Brain pericyte (primary cell): ENCODE measurements at places on chromosomes 3 and 15.

GRCh38 chr15:75454471-75455378 lies 3.2 kb upstream of the SIN3A start:
- no peak for DNase-seq

- no peak for DNase-seq
These were observed 80.2 kb downstream of the DPH6 start for GRCh38 chr15:35465783-35466182.

DNA sequence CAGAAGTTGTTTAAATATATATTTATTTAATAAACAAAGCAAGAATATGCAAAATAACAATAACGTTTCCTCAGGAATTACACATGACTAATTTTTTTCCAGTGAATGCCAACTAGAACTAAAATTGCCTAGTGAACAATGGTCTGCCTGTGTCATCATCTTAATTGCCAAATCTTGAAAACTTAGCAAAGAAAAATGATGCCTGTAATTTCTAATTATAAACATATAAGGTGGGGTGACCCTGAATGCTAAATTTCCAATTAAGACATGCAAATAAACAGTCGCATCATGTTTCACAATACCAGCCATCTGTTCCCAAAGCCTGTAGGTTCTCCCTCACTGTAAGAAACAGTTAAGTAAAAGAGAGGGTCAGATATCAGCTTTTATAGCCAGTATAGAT lies 67.6 kb upstream of the PLCL2 start:
- DNase-seq, result no peak

DNA sequence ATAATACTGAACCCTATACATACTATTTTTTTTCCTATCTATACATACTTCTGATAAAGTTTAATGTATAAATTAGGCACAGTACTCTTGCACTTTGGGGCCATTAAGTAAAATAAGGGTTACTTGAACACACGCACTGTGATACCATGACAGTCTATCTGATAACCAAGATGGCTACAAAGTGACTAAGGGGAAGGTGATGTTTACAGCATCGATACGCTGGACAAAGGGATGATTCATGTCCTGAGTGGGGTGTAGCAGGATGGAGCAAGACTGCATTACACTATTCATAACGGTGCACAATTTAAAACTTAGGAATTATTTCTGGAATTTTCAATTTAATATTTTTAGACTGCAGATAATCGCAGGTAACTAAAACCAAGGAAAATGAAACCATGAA lies 30.0 kb upstream of the SLC2A2 start:
- DNase-seq, result no peak

- no peak for DNase-seq
These were observed 210.5 kb upstream of the SLC2A2 start for GRCh38 chr3:171237009-171237385.

DNA sequence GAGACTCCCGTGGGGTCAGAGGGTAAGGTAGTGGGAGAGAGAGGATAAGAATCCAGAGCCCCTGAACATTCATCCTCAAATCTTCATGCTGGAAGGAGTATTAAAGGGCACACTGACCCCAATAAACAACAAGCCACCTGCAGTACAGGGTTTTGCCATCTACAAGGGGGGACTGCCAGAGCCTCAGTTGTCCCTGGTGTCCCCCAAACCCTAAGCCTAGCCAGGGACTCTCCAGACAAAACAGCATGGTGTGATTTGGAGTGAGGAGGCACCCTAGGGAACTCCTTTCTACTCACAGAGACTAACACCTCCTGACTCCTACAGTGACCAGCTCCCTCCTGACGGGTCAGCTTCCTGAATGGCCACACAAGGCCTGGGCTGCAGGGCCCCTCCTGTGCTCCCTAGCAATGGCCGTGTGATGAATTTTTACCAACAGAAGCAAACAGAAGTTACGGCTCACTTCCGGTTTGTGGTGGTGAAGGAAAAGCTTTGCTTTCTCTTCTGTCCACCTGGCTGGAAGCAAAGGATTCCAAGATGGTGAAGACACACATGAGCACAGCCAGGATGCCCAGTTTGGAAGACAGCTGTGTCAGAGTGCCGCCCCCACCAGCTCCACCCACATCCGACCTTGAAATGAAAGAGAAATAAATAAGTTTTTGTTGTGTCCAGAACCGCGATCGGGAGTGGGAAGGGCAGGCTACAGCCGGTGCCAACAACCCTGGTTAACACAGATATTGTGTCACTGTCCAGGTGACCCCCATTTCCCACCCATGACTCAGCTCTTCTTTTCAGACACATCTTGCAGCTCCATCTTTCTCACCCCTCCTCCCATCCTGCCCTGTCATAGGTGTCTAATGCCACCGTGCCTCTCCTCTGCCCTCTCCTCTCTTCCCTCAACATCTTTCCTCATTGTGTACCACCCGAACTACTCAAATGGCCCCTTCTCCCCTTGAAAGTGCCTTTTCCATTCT lies 69.6 kb upstream of the ATP13A3 start:
- no peak for DNase-seq

DNA sequence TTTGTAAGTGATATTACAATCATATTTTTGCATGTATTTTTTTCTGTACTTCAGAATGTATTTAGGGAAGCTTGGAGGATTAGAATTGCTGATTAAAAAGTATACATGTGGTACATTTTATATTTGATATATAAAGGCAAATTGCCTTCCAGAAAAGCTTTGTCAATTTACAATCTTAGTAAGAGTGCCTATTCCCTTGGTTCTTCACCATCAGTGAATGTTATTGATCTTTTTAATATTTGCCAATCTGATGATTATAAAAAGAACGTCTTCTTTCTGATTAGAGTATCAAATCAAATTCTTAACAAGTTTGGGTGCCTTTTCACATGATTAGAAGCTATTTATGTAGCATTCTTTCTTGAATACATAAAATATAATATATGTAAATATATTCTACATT lies 9.1 kb downstream of the WDR49 start:
- no peak for DNase-seq

DNA sequence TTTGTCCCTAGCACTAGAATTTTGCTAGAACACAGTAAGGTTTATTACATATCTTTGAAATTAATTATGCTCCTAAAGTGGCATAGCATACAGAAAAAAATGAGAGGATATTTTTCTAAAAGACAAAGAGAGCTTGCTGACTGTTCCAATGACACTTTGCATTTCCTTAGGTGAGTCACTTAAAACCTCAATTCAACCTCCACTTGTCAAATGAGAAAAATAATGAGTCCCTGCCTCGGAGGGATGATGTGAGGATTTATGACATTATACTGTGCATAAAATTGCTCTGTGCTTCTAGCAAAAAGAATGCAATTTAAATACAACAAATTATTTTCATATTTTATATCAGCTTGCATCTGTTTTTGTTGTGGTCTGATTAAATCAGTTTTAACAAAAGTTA lies 1417.0 kb upstream of the ALCAM start:
- DNase-seq, result no peak

GRCh38 chr3:136882571-136882970 lies 20.6 kb downstream of the NCK1 start:
- no peak for DNase-seq

GRCh38 chr3:120353463-120353862 lies 4.3 kb upstream of the LRRC58 start:
- DNase-seq, result no peak

- no peak for DNase-seq
These were observed 166.0 kb downstream of the NTRK3 start for GRCh38 chr15:88090481-88091011.

- no peak for DNase-seq
These were observed 907.4 kb downstream of the NTRK3 start for GRCh38 chr15:87349181-87349580.

DNA sequence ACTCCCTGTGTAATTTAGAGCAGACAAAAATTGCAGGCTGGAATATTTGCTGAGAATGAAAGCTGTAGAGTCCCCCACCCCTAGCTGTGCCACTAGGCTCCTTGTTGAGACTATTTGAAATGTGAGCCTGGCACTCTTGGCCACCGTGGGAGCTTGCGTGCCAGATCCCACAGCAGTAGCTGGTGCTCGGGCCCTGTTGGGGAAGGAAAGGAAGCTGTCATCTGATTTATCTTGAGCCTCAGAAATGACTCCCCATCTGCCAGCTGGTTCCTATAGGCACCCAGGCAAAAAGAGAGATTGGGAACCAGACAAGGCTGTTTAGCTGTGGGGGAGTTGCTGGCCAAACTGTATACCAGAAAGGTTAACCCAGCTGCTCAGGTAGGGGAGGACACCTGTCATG lies 23.4 kb upstream of the CLEC3B start:
- DNase-seq, result no peak

- DNase-seq, result no peak
These were observed 811 bp downstream of the C3orf52 start for GRCh38 chr3:112086875-112087524.

DNA sequence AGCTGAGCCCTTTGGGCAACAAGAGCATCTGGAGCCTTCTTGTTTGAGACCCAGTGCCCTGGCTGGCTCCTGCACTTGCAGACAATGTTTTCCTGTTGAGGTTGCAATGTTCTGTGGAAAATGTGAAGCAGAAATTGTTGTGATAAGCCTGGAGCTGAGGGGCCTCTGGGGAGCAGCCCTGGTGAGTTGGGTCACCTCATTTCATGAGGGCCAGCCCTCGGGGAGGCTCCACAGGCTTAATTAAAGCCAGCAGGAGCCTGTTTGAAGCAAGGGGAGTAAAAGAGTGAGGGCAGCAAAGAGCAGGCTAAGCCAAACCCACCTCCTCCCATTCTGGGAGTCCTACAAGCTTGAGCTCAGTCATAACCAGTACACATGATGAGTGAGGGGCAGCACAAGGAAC lies 154.3 kb downstream of the ALDH1A2 start:
- DNase-seq, result no peak

DNA sequence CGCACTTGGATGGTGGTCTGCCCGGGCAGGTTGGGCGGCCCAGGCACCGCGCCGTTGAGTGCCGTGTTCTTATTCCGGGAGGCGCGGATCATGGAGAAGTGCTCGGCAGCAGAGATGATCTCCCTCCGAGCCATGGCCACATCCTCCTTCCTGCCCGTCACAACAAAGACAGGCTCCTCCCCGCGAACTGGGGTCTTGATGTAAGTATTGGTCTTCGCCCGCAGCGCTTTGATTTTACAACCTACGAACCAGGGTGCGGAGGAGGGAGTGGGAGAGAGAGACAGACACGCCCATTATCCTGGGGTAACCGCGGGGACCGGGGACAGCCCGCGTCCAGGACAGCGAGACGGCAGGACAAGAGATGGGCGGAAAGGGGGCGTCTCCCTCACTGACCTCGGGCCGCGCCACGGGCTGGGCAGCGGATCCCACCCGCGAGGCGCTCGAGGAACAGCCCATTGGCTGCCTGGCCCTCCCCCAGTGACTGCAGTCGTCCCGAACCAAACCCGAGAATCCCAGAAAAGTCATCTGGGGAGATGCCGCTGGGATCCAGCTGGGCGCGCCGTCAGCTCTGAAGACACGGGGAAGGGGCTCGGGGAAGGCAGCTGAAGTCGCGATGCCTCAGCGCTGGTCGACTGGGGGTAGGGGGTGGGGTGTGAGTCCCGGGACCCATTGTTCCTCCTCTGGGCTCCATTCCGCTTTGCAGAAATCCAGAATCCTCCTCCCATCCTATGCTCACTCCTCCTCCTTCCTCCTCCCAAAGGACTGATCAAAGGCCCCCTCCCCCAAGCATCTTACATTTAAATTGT lies 1.2 kb downstream of the MEX3B start:
- DNase-seq, result peak; percentile 29

GRCh38 chr3:8550611-8551010 lies 49.0 kb downstream of the LMCD1 start:
- no peak for DNase-seq

- no peak for DNase-seq
These were observed 86.3 kb upstream of the MEX3B start for GRCh38 chr15:82132096-82132495.

GRCh38 chr3:13103416-13104058 lies 30.3 kb upstream of the IQSEC1 start:
- DNase-seq, result no peak

DNA sequence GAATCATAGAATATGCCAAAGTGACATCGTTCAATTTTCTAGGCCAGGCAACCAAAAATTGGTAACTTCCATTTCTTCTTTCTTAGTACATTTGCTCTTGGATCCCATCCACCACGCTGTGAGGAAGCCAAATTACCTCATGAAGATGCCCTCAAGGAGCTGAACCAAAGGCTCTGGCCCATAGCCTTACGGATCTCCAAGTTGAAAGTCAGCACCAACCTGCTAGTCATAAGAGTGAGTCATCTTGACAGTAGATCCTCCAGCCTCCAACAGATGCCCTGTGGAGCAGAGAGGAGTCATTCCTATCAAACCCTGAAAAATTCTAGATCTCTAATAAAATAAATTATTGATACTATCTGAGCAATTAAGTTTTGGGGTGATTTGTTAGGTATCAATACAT lies 322.5 kb upstream of the COL8A1 start:
- DNase-seq, result no peak

DNA sequence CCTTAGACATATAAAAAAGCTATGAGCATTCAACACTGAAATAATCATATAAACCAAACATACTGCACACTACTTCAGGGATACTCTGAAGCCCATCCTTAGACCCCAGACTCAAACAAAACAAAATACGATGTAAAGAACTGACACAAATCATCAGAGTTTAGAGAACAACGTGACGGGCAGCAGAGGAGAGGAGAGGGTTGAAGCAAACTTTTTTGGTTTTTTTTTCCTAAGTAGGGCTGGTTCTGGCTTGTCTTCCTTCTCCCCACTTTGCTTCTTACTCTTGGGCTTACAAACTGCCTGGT lies 34.7 kb downstream of the GAP43 start:
- no peak for DNase-seq
